Fibroblast of skin of left quadriceps (primary cell): ENCODE measurements at places on chromosomes 12 and 14.

DNA sequence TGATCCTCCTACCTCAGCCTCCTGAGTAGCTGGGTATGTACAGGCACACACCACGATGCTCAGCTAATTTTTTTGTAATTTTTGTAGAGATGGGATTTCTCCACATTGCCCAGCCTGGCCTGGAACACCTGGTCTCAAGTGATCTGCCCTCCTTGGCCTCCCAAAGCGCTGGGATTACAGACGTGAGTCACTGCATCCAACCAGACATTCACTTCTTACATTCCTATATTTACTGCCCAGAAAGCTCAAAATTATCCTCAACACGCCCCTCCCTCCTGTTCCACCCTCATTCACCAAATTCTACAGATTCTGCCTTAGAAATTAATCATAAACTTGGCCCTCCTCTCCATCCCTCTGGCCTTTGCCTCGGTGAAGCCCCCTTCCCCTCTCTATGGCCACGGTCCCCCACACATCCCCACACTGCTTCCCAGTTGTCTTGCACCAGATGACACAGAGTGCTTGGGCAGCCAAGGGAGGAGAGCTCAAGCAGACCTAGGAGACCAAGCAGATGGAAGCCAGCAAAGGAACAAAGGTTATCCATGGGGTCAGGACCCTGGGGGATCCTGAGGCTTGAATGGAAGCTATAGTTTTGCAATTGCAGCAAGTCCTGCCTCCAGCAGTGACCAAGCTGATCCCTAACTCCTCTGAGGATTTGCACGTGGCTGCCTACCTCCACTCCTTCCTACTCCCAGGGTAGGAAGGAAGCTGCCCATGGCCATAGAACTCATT lies 213.2 kb upstream of the FOXN3 start:
- no peak for DNase-seq

- DNase-seq = no peak
Measured at GRCh38 chr14:39097159-39097558, 5.9 kb downstream of the SEC23A start.

DNA sequence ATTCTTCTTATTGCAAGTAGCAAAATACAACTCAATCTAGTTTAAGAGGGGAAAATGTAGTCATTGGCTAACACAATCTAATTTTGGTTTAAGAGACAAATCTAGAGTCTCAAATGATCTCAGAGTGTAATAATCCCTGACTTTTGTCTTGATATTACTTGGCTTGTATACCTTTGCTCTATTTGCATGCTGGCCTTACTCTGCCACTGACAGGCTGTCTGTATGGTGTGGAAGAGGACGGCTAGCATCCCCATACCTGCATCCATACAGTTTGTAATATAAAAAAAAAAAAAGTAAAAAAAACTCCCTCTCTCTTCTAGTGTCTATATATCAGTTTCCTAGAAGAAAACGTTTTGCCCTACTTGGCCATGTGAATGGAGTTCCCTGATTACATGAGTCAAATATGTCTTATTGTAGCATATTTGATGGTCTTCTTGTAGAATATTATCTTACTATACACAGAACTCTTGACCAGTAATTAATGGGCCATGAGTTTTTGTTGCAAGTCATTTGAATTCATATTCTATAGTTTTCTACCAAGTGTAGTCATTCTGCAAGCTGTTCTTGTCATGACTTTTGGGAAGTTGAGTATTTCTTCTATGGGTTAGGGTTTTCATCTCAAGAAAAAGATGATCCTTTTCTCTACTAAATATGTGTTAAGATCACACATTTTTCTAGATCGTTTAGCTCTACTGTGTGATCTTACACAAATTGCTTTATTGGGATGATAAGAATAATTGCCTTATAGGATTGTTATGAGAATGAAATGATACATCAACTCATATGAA lies 8.2 kb downstream of the HIF1A start:
- no peak for DNase-seq

DNA sequence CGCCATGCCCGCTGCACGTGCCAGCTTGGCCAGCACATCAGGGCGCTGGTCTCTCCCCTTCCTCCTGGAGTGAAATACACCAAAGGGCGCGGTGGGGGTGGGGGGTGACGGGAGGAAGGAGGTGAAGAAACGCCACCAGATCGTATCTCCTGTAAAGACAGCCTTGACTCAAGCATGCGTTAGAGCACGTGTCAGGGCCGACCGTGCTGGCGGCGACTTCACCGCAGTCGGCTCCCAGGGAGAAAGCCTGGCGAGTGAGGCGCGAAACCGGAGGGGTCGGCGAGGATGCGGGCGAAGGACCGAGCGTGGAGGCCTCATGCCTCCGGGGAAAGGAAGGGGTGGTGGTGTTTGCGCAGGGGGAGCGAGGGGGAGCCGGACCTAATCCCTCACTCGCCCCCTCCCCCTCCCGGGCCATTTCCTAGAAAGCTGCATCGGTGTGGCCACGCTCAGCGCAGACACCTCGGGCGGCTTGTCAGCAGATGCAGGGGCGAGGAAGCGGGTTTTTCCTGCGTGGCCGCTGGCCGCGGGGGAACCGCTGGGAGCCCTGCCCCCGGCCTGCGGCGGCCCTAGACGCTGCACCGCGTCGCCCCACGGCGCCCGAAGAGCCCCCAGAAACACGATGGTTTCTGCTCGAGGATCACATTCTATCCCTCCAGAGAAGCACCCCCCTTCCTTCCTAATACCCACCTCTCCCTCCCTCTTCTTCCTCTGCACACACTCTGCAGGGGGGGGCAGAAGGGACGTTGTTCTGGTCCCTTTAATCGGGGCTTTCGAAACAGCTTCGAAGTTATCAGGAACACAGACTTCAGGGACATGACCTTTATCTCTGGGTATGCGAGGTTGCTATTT lies 914 bp upstream of the CCND2 start:
- no peak for DNase-seq

GRCh38 chr12:48197549-48197970 lies 5.5 kb downstream of the OR10AD1 start:
- DNase-seq = no peak

GRCh38 chr12:43551279-43551970 lies 578 bp downstream of the ADAMTS20 start:
- DNase-seq = no peak

- DNase-seq = no peak
Measured at GRCh38 chr12:92065639-92066038, 80.0 kb downstream of the BTG1 start.

GRCh38 chr14:103057028-103057371 lies 349 bp downstream of the CDC42BPB start:
- no peak for DNase-seq

GRCh38 chr12:12791756-12792369 lies 6.4 kb downstream of the APOLD1 start:
- DNase-seq = no peak

DNA sequence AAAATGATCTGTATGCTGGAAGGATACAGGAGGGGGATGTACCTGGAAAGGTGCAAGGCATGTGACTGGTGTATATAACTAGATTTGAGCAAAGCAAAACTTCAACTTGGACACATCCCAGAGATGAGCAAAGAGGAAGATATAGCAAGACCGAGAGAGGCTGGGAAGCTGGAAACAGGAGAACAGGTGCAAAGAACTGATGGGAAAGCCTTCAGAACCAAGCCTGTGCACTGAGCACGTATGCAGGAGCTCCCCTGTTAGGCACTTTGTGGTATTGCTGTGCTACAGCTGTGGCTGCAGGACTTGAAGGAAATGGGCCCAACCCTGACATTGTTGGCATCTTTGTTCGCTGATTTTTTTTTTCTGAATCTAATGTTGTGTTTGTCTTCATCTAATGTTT lies 120.7 kb upstream of the PWP1 start:
- no peak for DNase-seq

DNA sequence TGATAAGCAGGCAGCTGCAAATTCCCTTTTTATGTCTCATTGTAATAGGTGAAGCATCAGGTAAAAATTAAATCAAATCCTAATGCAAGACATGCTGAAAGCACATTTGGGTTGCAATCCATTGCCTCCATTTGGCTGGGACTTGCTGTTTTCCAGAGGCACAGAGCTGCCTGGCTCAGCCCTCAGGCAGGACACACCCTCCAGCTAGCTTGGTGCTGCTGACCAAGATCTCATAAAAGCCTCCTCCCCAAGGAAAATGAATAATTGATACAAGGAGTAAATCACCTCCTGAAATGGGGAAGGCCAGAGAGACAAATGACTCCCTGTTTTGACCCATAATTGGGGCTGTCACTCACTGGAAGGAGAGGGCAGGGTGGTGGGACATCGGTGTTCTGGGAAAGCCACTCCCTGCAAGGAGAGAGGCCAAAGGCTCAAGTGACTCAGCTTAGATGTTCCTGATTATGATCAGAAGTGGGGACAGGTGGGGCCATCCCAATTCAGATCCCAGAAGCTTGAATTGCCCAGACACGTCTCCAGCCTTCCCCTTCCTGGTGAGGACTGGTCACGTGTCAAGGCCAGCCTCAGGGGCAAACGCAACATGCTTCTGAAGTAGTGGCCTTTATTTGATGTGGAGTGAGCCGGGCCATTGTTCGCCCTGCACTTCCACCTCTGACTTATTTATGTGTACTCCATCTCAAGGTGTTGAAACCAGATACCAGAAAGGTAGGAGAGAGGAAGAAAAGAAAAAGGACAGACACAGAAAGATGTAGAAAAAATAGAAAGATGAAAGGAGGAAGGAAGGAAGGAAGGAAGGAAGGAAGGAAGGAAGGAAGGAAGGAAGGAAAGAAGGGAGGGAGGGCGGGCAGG lies 773.7 kb downstream of the BCL11B start:
- DNase-seq = no peak

DNA sequence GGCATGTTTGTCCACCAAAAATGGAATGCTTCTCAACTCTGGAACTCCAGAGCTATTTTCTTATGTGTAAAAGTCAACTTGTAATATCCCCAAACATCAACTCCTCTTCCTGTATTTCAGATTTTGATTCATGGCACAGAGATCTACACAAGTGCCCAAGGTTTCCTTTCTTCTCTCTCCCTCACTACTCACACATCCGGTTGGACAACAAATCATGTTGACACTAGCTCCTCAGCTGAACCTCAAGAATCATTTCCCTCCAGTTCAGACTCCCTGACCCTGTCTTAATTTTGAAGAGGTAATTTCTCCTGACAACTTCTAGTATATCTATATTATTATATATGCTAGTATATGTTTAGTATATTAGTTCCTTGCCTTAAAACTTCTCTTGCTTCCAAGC lies 485.4 kb upstream of the CCDC196 start:
- DNase-seq = no peak

DNA sequence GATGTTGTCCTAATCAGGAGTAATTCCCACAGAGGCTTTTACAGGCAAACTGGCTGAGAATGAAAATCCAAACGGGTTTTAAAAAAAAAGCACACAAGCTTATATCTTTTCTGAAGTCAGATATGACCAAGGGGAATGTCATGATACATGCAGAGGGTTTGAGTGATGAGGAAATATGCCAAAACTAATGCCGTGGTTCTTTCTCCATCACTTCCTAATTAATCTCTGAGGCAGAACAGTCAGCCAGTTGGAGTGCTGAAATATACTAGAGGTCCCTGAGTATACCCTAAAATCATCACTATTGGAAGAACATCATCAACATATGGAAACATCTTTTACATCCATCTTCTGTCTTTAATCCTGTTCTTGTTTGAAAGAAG lies 160.8 kb upstream of the FAR2 start:
- no peak for DNase-seq

DNA sequence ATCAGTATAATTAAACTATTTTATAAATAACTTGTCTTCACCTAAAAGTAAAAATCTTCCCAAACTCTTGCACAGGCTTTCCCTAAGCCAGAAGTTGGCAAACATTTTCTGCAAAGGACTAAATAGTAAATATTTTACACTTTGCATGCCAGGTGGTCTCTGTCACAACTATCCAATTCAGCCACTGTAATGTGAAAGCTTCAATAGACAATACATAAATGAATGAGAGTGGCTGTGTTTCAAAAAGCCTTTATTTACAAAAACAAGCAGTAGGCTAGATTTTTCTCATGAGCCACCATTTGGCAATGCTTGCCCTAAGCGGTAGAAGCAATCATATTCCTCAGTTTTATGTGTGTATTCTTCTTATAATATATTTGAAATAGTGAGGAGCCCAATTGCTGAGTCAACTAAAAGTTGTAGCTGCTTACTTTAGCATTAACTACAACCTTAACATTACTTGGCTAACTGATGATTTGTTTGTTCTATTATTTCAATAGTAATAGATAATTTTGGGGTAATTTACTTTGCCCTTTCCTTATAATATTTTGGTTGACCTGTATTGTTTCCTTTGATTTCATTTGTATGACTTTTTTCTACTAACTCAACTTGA lies 236.0 kb upstream of the SYT1 start:
- no peak for DNase-seq

DNA sequence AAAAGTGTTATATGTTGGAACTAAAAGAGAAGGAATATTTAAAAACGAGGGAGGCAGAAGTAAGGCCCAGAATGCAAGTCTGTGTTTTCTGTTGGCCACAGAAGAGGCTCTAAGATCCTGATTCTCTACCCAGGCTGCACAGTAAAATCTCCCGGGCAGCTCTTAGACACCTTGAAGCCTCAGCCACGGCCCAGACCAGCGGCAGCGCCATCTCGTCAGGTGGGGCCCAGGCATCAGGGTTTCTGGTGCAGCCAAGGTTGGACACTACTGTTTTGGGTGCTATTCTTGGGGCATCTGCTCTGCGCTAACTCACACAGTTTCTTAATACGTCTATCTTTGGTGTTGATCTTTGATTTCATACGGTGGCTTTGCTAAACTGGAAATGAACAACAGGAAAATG lies 16.8 kb downstream of the FAM181A start:
- DNase-seq = no peak

- DNase-seq = no peak
Measured at GRCh38 chr14:94966344-94966743, 191.0 kb downstream of the DICER1 start.

GRCh38 chr12:44076871-44077270 lies 241.0 kb downstream of the TMEM117 start:
- no peak for DNase-seq

GRCh38 chr12:25322918-25323531 lies 72.3 kb upstream of the KRAS start:
- DNase-seq = no peak

- no peak for DNase-seq
Measured at GRCh38 chr14:105095236-105095805, 30.1 kb upstream of the GPR132 start.

- DNase-seq = no peak
Measured at GRCh38 chr12:2794191-2794735, 507 bp upstream of the FKBP4 start.

GRCh38 chr12:14904854-14905253 lies 19.2 kb upstream of the MGP start:
- DNase-seq = no peak
